Aorta (tissue), 5 donors: ENCODE measurements at places on chromosomes 11 and 22. TPM values are rescaled to one million over a fixed set of nuclear protein-coding genes. Genes with fewer than 3 reads are reported as not detected.
A peak's percentile ranks its signal among the peaks of the same experiment; 100 is the strongest.

DNA sequence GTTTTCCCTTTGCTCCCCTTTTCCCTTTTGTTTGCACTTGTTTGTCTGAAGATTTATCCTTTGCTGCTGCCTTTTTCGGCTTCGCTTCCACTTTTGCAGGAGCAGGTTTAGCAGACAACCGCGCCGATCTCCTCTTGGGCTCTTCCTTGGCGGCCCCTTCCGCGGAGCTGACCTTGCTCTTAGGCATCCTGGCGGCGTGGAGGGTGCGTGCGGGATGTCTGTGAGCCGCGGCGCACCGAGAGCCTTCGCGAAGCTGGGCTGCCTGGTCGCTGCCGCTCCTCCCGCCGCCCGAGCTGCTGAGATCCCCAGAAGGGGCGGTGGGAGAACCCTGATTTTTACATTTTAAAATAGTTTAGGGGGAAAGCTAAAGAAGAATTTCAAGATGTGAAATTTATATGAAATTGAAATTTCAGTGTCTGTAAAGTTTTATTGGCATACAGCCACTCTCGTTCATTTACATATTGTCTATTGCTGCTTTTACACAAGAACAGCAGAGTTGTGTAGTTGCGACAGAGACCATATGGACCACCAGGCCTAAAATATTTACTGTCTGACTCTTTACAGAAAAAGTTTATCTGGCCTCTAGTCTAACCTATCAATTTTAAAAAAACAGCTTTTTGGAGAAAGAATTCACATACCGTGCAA lies 105.2 kb upstream of the RRM1 start:
- no peaks in the 10 kb centered on the region for H3K36me3 ChIP-seq
- H3K4me1 ChIP-seq = no peaks in the 10 kb centered on the region
- H3K4me3 ChIP-seq = no peak overlapping the region
- no peak overlapping the region for H3K27ac ChIP-seq

GRCh38 chr11:12079726-12080556 lies 30.4 kb upstream of the MICAL2 start:
- peak overlapping the region; percentile 97 for H3K27ac ChIP-seq
- H3K4me3 ChIP-seq = no peak overlapping the region
- DNase-seq = peak; percentile 88
- H3K4me1 ChIP-seq = peaks cover 8% of the 10 kb centered on the region
- H3K36me3 ChIP-seq = no peaks in the 10 kb centered on the region
- no peaks in the 10 kb centered on the region for H3K27me3 ChIP-seq

- no peaks in the 10 kb centered on the region for H3K4me1 ChIP-seq
- H3K27ac ChIP-seq = peak overlapping the region; percentile 90
- no peak for DNase-seq
- peak overlapping the region; percentile 93 for H3K4me3 ChIP-seq
Measured at GRCh38 chr11:125165843-125166763, 1.6 kb downstream of the PKNOX2 start.

- H3K4me3 ChIP-seq = no peak overlapping the region
- H3K36me3 ChIP-seq = no peaks in the 10 kb centered on the region
- no peaks in the 10 kb centered on the region for H3K4me1 ChIP-seq
- DNase-seq = no peak
- H3K27me3 ChIP-seq = no peaks in the 10 kb centered on the region
Measured at GRCh38 chr11:75161506-75162095, 10.7 kb downstream of the SLCO2B1 start.

DNA sequence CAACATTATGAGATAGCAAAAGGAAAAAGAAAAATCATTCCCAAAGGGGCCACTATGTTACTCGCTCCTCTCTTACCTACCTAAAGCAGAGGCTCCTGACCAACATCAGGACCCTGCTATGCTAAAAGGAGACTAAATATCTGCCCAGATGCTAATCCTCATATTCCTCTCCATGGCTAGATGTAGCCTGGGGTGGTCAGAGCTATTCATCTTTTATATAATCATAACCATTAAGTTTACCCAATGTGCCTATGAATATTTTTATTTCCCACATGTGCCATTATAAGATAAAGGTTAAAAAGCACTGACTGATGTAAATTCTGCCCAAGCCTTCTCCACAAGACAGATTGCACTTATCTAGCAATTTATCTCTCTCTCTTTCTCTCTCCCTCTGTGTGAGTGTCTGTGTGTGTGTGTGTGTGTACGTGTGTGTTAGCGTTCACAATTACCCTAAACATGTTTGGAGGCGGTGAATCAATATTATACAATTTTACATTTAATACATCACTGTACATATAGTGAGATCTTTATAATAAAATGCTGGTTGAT lies 41.2 kb upstream of the ANO5 start:
- no peaks in the 10 kb centered on the region for H3K27me3 ChIP-seq
- H3K36me3 ChIP-seq = no peaks in the 10 kb centered on the region
- H3K4me3 ChIP-seq = no peak overlapping the region
- H3K27ac ChIP-seq = no peak overlapping the region

- no peaks in the 10 kb centered on the region for H3K27me3 ChIP-seq
- H3K4me1 ChIP-seq = no peaks in the 10 kb centered on the region
- no peak overlapping the region for H3K4me3 ChIP-seq
- no peaks in the 10 kb centered on the region for H3K36me3 ChIP-seq
Measured at GRCh38 chr11:19209617-19210370, 8.0 kb upstream of the CSRP3 start.

GRCh38 chr11:36274414-36274813 lies 14.8 kb downstream of the COMMD9 start:
- no peak overlapping the region for H3K27ac ChIP-seq
- H3K27me3 ChIP-seq = no peaks in the 10 kb centered on the region
- peaks cover 2% of the 10 kb centered on the region for H3K36me3 ChIP-seq
- no peaks in the 10 kb centered on the region for H3K4me1 ChIP-seq
- no peak overlapping the region for H3K4me3 ChIP-seq
- DNase-seq = no peak

GRCh38 chr11:329886-330253 lies 9.2 kb upstream of the IFITM3 start:
- H3K27me3 ChIP-seq = no peaks in the 10 kb centered on the region
- H3K4me1 ChIP-seq = no peaks in the 10 kb centered on the region
- H3K36me3 ChIP-seq = no peaks in the 10 kb centered on the region
- DNase-seq = no peak
- no peak overlapping the region for H3K4me3 ChIP-seq

- H3K36me3 ChIP-seq = no peaks in the 10 kb centered on the region
- no peaks in the 10 kb centered on the region for H3K27me3 ChIP-seq
- no peak for DNase-seq
- no peak overlapping the region for H3K27ac ChIP-seq
Measured at GRCh38 chr11:107752949-107753822, 41.3 kb upstream of the SLN start.

GRCh38 chr11:110131386-110132123 lies 38.4 kb downstream of the ZC3H12C start:
- H3K4me3 ChIP-seq = no peak overlapping the region
- H3K27me3 ChIP-seq = no peaks in the 10 kb centered on the region
- H3K4me1 ChIP-seq = no peaks in the 10 kb centered on the region

DNA sequence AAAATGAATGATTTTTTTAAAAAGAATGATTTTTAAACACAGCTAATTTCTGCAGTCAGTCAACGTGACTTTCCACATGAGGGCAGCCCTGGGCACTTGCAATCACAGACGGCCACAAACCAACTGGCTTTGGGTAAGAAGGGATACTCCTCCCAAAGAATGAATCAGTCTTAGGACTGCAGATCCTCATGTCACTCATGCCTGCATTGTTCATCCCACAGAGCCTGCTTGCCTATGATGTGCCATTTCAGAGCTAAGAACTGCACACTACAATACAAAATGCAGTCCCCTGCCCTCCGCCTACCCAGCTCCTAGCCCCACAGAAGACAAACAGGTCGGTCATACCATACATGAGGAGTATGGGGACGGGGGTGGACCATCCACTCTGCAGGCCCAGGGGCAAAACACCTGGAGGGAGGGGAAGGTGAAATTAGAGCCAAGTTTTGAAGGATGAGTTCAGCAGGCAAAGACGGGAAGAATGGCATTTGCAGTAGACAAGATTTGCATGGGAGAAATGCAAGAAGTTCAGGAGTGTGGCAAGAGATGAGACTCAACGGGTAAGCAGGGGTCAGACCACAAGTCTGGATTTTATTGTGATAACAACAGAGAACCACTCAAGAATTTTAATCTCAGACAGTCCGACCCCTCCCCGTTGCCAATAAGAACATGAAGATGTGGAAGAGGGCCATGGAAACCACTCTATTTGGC lies 24.7 kb downstream of the PACSIN2 start:
- no peak overlapping the region for H3K4me3 ChIP-seq
- DNase-seq = peak; percentile 77
- H3K4me1 ChIP-seq = peaks cover 9% of the 10 kb centered on the region
- H3K27me3 ChIP-seq = no peaks in the 10 kb centered on the region

- peak overlapping the region; percentile 35 for H3K27ac ChIP-seq
- H3K4me1 ChIP-seq = peaks cover 21% of the 10 kb centered on the region
- H3K4me3 ChIP-seq = no peak overlapping the region
- H3K36me3 ChIP-seq = no peaks in the 10 kb centered on the region
- no peaks in the 10 kb centered on the region for H3K27me3 ChIP-seq
Measured at GRCh38 chr11:3865388-3866193, 10.1 kb downstream of the STIM1 start.

- H3K27ac ChIP-seq = no peak overlapping the region
- H3K36me3 ChIP-seq = no peaks in the 10 kb centered on the region
- H3K4me3 ChIP-seq = no peak overlapping the region
- DNase-seq = no peak
Measured at GRCh38 chr11:9821008-9821752, 157.3 kb downstream of the SWAP70 start.

DNA sequence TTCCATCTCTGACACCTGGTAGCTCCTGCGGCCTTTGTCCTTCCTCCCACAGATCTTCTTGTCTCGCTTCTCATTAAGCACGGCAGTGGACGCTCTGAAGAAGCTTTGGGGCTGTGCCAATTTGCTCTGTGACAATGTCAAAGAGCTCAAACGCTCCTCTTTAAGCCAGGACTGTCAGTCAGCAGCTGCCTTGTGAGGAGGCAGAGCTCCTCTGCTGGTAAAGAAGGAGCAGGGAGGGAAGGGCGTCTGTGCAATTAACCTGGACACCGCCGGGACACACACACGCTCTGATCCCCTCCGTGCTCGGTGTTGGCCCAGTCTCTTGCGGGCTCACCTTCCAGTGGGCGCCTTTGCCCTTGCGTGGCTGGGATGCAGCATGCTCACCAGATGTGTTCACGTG lies 373.9 kb downstream of the BRD1 start:
- H3K4me3 ChIP-seq = no peak overlapping the region
- H3K27ac ChIP-seq = no peak overlapping the region
- no peaks in the 10 kb centered on the region for H3K27me3 ChIP-seq
- no peaks in the 10 kb centered on the region for H3K36me3 ChIP-seq
- H3K4me1 ChIP-seq = no peaks in the 10 kb centered on the region
- no peak for DNase-seq

Gene TRIM29
- total RNA-seq = 3.6 TPM

Gene PAX6
- not detected for total RNA-seq
